ENCODE measurements at places on chromosomes 7 and 10.

DNA sequence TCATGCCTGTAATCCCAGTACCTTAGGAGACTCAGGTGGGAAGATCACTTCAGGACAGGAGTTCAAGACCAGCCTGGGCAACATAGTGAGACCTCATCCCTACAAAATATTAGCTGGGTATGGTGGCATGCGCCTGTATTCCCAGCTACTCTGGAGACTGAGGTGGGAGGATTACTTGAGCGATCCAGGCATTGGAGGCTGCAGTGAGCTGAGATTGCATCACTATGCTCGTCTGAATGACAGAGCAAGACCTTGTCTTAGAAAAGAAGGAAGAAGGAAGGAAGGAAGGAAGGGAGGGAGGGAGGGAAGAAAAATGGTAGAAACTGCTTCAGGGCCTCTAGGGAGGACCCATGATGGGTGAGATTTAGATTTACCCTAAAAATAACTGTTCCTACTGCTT, 112.3 kb downstream of the SPDYE5 start:
- no peak for DNase-seq

DNA sequence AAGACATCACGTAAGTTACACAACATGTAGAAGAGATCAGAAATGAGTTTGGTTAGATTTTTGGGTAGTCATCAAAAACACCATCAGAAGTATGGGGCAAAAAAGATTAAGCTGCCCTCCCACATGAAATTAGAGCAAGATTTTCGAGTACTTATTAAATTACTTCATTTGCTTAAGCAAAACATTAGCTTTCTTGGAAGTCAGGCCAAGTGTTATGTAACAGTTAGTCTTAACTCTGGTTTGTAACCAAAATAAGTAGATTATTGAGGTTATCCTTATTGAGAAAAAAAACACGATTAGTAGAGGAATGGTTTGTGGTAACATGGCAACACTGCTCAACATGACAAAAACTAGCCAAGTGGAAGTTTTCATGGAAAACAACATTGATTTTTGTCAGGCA, 37.9 kb downstream of the HBP1 start:
- DNase-seq, result no peak

DNA sequence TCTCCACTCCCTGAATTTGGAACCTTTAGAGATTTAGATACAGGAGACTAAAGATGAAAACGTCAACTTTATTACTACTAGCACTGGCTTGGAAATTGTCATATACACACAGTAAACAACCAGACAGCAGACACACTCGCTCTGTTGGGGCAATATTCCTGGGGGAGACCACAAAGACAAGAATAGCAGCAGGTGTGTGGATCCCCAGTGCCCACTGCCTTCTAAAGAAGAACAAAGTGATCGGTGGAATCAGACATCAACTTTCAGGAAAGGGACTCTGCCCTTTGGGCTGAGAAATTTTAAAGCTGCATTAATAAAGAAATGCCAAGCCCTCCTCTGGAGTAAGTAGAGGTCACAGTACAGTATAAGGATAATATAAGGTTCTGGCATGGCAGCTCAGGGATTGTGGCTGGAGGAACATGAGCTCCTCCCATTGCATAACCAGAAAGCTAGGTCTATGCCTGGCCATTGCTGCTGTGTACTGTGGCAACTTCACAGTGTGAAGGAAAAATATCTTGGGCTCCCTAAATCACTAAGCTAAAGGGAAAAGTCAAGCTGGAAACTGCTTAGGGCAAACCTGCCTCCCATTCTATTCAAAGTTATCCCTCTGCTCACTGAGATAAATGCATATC, 57.1 kb upstream of the ANKRD1 start:
- no peak for DNase-seq

DNA sequence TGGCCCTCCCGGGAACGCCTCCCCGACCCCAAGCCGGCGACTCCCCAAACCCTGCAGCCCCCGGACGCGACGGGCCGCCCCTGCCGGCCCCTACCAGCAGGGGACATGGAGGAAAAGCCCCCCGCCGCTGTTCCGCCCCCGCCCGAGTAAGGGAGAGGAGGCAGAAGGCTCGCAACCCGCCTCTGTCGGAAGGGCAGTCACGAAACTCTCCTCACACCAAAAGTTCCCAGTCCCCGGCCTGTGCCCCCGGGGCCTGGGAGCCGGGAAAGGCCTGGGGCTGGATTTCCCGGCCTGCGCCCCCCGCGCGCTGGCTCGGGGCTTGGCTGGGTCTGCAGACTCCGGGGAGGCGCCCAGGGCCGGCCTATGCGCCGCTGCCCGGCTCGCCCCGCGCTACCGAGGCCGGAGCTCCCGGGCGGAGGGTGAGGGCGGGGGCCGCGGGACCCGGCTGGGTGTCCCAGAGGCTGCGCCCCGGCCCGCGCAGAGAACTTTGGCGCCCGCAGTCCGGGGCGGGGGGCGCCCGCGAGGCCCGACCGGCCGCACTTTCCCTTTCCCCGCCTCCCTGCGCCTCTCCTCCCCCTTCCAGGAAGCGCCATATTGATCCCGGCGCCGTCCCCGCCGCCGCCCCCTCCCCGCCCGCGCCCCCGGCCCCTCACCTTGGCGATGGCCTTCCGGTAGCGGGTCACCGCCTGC, 728 bp downstream of the PARD3 start:
- DNase-seq, result no peak

DNA sequence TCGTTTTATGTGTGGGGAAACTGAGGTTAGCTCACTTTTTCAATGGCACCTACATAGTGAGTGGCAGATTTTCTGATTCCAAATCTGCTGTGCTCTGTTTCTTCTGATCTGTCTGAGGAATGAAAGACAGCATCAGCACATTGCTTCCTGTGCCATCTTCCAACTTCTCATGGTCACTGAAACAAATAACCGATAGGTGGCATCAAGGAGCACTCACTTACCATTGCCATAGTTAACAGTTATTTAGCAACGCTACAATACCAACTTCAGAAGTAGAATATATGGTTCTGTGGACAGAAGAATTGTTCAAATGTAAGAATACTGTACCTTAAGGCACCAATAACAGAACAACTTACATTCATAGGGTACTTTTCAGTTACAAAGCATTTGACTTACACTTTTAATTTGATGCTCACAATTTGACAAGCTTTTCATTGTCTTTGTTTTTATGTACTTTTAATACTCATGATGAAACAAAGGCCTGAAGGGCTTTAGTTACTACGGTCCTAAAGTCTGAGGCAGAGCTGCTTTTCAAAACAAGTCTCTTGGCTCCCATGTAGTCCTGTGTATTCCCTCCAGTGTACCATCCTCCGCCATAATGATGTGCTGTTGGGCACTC, 228.9 kb upstream of the TCF7L2 start:
- DNase-seq, result no peak

GRCh38 chr10:49090189-49090575, 25.1 kb downstream of the VSTM4 start:
- no peak for DNase-seq

GRCh38 chr10:74824900-74825370, 1.5 kb upstream of the KAT6B start:
- peak; percentile 59 for DNase-seq

- DNase-seq, result no peak
Observed at GRCh38 chr10:126903656-126904360, 1.4 kb upstream of the DOCK1 start.

DNA sequence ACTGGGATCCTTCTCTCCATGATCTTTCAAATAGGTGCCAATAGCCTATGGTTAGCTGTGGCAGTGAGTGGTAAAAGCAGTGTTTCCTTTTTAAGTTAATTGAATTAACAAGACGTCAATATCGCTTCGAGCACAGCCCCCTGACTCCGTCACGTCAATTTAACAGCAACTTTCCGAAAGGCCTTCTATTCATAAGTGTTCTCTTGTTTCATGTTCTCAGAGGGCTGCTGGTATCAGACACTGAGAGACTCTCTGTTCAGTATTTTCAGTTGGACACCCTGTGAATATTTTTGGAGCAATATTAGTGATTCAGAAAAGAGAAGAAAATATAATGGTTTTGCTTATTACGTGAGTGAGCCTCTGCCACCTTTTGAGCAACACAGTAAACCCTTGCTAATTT, 174.2 kb upstream of the INSYN2A start:
- no peak for DNase-seq

DNA sequence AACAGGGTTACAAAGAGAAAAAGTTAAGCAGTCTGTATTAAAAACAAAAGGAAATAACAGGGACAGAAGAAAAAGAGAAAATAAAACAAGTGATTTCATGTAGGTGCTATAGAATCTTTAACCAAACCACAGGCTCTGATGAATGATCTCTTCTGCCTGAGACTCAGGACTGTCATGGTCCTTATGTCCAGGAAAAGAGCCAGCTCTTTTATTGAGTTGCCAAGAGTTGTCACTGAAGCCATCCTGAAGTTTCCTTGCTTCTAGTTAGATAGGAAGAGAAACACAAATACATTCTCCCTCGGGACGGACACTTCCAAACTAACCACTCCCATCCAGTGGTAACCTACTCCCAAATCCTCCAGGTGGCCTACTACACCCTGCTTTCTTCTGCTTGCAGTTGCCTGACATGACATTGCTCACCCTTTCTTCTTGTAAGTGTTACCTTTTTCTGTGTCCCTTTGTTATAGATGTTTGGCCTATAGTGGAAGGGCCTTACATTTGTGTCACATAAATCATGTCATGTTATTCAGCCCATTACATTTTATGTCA, 346.7 kb downstream of the NRG3 start:
- DNase-seq, result no peak

GRCh38 chr10:103803941-103804340, 51.4 kb downstream of the SH3PXD2A start:
- no peak for DNase-seq

DNA sequence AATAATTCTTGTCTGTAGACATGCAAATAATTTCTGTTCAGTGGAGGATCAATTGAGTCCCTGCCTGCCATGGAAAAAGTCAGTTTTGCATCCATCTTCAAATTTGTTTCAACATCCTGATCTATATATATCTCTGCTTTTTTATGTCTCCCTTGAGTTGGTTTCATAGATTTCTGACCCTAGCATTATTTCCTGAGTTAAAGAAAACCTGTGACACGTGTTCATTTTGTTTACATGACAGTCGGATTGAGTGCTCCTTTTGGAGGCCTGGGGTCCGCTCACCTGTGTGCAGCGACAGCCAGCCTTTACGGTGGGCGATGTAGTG, 674 bp downstream of the MRPS24 start:
- no peak for DNase-seq

DNA sequence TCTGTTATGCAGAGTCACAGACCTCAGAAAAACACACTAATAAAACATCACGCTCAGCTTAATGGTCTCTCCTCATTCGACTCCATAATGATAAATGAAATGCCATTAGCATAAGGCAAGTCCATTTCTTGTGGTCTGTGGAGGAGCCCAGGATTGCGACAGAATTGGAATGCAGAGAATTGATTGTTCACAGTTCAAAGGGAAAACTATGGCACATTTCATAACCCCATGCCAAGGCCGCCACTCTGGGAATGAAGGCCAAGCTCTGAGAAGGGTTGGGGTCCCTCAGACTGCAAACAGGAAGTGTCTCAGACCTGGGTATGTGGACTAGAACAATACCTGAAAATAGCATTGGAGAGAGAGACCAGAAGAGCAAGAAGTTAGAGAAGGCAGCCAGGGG, 398.9 kb downstream of the ADRA2A start:
- DNase-seq, result no peak

- no peak for DNase-seq
Observed at GRCh38 chr7:85525676-85526075, 338.8 kb upstream of the SEMA3D start.

- DNase-seq, result no peak
Observed at GRCh38 chr7:126460664-126461063, 792.1 kb downstream of the GRM8 start.

DNA sequence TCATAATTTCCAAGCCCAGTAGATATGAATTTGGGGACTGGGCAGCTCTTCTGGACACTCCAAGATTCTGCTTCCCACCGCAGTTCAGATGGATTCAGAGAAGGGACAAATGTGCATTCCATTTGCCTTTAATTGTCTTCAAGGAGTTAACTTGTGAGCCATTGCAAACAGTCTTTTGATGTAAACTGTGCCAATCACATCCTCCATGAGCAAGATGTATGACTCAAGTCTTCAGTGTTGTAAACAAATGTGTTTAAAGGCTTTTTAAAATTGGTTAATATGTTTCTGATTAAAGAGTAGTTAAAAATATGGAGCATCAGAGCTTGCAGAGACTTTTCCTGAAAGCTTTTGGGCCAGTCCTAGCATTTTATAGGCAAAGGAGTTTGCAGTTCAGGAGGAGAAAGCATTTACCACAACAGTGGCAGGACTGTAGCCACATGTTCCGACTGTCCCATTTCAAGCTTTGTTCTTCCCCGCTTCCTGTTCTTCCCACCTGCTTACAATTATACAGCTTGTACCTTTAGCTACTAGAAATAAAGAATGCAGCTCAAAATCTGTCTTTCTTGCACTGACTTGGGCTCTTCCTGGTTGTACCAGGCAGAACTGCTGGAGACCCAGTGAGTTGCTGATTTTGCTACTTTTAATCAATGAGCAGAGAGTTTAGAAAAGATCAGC, 6.2 kb downstream of the SLC18A2 start:
- no peak for DNase-seq

DNA sequence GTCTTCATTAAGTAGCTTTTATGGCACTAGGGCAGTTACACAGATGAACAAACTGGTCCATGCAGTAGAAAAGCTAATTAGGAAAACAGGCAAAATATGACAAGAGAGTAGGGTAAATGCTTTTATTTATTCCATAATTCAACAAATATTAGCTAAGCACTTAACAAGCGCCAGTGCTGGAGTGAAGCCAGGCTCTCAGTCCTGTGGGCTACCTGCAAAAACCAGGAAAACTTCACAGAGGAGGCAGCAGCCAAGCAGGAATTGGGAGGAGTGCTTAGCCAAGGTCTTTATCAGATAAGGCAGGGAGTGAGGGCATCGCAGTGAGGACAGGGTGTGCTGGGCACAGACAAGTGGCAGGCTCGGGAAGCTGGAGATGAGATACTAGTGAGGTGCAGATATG, 4.9 kb upstream of the KAT6B start:
- no peak for DNase-seq

- peak; percentile 30 for DNase-seq
Observed at GRCh38 chr10:26725837-26726727, 28.6 kb downstream of the PDSS1 start.

Data from activated naive CD8-positive, alpha-beta T cell treated with anti-CD3 and anti-CD28 coated beads, Interleukin-2, amount 50 U/mL, for 24 hours (primary cell).